ENCODE measurements at places on chromosomes 16 and 17.

GRCh38 chr17:49439305-49439672 is 24.6 kb upstream of the PHB1 start:
- no peak for DNase-seq

DNA sequence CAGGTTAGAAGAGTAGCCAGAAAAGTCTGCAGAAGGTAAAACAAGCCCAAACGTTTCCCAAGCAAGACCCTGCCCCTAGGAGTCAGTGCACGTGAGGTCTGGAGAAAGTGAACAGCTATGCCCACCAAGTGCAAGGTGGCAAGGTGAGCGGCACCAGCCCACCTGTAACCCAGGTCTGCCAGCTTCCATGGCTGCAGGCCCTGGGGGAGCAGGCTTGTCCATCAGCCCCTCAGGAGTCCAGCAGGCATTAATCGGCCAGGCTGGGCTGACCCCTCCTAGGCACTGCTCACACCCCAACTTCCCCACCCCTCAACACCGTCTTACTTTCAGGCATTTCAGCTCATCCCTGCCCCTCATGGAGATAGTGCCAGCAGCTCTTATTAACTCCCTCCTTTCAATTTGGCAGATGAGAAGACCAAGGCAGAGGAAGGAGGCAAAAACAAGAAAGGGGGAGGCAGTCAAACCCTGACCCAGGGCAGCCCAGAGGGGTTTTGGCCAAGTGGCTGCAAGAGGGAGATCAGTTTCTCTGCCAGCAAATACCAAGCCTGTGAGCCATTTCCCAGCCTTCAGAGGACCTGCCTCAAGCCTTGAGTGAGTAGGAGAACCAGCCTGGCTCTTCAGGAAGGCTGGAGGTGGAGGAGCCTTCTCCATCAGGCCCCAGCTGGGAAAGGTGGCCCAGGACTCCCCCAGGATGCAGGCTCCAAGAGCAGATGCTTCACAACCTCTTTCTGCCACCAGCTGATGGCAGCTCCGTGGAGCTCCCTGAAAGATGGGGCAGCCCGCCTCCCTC is 14.7 kb downstream of the BEAN1 start:
- no peak for DNase-seq

- DNase-seq: no peak
These were observed 90.6 kb downstream of the AMFR start for GRCh38 chr16:56334761-56335160.

GRCh38 chr16:10646228-10646580 is 48.5 kb downstream of the TEKT5 start:
- no peak for DNase-seq

GRCh38 chr16:58732545-58733247 is 1.4 kb downstream of the GOT2 start:
- no peak for DNase-seq

DNA sequence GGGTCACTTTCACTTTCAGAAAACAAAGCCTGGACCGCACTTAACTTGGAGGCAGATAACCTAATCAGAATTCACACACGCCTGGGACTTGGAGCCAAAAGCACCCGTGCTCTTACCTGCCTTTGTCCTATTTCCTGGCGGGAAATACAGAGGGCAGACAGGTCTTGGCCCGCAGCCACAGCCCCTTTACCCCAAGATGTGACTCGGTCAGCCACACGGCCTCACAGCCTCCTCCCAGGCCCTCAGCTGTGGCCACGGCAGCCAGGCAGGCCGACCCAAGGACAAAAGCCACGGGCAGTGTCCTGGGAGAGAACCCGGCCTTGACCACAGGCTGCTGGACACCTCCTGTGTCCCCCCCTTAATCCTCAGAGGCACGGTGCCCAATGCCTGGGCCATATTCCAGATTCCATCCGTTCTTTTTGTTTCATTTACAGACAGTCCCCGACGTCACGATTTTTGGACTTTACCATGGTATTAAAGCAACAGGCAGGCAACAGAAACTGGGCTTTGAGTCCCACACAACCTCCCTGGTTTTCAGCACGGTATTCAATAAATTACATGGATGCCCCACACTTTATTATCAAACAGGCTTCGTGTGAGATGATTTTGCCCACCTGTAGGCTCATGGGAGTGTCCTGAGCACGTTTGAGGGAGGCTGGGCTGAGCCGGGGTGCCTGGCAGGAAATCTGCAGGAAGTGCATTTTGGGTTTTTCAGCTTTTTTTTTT is 30.1 kb upstream of the GAA start:
- DNase-seq: no peak

- DNase-seq: no peak
These were observed 25.5 kb downstream of the CDK5R1 start for GRCh38 chr17:32512328-32512727.

DNA sequence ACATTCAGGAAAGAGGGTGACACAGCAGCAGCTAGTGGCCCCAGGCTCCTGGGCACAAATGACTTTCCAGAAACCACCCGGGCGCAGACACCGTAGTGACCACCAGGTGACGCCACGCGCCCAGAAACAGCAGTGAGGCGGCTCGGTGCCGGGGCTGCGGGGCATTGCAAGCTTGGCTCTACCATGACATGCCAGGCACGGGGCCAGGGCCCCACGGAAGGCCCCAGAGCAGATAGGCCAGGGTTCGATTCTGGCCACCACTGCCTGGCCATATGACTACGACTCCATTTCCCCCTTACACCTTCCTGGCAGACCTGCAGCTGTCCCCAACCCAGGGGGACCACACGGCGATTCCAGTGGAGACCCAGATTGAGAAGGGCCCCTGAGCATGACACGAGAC is 6.7 kb downstream of the RHBDF1 start:
- DNase-seq: peak; percentile 83

GRCh38 chr17:877630-878029 is 95.5 kb downstream of the MRM3 start:
- DNase-seq: no peak

DNA sequence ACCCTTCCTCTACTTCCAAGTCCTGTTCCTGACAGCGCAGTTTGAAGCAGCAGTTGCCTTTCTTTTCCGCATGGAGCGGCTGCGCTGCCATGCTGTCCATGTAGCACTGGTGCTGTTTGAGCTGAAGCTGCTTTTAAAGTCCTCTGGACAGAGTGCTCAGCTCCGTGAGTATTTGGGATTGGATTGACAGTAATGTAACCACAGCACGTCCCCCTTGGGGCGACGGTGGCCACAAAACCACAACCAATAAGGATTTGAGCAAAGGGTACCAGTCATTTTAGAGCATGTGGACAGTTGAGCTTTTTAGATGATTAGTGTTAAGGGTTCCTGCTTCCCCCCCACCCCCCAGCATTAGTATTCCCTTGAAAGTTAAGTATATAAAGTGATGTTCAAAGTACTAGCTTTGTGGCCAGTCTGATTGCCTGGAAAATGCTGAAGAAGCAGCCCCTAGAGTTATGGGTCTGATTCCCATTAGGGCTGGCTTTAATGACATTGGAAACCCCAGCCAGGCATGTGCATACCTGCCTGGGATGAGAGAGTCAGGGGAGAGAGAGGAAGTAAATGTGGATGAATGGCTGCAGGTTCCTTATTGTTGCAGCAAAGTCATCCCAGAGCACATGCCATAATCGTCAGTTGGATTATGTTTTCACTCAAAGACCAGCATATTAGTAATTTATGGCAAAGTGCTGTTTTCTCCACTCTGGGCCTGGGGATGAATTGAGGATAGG is 31.6 kb upstream of the SLC12A3 start:
- DNase-seq: no peak

DNA sequence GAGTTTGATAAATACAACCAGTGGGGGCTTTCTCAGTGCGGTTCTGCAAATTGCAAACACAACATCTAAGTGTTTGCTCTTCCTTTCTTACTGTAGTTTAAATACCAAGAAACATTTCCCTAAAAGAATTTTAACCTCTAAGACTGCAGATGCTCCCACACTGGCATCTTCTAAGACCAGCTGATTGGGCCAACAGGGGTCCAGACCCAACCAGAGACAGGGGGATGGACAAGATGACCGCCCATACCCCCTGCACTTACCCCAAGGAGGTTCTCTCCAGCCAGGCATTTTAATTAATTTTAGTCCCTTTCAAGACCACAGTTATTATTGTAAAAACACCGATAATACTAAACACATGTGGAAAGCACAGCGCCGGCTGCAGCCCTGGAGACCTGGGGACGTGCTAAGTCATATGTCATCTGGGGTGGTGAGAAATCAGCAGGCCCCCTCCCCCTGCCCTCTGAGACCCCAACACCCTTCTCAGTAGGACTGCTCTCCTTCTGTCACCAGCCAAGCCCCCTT is 242.3 kb downstream of the SOX9 start:
- DNase-seq: no peak

DNA sequence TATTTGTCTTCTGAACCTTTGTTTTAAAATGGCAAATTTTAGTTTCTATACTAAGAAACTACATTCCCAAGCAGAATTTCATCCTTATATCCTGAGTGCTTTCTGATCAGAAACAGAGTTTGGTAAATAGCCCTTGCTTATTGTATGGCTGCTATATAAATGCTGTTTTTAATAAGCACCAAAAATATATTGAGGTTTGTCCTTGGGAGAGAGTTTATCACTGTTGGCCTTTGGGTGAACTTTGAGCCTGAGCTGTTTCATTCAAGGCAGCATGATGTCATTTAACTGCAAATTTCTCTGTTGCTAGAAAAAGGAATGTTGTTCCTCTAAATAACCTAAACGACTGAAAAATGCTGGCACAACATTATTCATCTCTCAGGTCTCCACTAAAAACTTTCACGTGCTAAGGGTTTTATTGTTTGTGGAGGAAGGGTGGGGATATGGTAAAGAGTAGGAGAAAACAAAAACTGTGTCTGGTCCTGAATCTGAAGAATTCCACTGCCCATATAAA is 334.3 kb upstream of the TBX2 start:
- no peak for DNase-seq

DNA sequence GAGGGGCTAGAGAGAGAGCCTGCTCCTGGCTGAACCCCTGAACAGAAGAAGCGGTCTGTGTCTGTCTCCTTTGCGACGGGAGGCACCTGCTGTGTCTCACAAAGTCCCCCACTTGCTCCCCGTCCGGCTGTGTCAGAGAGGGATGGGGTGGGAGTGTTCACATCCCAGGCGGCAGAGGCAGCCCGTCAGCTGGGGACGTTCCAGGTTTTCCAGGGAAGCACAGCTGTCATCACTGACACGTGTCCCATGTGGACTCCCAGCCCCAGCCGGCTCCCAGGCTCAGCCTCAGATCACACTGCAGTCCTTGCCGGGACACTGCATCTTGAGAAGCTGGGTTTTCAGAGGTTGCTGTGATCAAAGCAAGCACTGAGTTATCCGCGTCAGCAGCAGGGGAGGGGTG is 1.6 kb downstream of the TELO2 start:
- DNase-seq: no peak

DNA sequence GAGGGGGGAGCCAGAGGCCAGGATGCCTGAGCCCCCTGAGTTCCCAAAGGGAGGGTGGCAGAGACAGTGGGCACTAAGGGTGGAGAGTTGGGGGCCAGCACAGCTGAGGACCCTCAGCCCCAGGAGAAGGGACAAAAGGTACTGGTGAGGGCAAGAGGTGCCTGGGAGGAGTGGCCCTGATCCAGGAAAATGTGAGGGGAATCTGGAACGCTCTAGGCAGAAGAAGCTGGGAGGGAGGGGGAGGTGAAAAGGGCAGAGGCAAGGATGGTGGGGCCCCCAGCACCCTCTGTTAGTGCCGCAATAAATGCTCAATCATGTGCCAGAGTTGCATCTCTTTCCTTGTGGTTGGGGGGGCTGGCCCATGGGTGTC is 1.1 kb downstream of the TCAP start:
- DNase-seq: no peak

DNA sequence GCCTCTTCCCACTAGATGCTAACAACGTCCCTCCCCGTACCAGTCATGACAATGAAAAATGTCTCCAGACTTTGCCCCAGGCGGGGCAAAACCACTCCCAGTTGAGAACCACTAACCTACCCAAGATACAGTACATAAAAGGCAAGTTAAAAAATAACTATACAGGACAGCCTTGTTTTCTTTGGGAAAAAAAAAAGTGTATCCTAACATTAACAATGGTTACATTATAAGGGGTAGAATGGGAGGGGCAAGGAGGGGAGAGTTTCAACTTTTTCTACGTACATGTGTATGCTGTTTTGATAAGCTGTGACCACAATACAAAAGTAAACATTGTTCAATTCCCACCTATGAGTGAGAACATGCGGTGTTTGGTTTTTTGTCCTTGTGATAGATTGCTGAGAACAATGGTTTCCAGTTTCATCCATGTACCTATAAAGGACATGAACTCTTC is 94.9 kb downstream of the TOX3 start:
- DNase-seq: no peak

- no peak for DNase-seq
These were observed 25.7 kb downstream of the CHD9 start for GRCh38 chr16:53080345-53081031.

DNA sequence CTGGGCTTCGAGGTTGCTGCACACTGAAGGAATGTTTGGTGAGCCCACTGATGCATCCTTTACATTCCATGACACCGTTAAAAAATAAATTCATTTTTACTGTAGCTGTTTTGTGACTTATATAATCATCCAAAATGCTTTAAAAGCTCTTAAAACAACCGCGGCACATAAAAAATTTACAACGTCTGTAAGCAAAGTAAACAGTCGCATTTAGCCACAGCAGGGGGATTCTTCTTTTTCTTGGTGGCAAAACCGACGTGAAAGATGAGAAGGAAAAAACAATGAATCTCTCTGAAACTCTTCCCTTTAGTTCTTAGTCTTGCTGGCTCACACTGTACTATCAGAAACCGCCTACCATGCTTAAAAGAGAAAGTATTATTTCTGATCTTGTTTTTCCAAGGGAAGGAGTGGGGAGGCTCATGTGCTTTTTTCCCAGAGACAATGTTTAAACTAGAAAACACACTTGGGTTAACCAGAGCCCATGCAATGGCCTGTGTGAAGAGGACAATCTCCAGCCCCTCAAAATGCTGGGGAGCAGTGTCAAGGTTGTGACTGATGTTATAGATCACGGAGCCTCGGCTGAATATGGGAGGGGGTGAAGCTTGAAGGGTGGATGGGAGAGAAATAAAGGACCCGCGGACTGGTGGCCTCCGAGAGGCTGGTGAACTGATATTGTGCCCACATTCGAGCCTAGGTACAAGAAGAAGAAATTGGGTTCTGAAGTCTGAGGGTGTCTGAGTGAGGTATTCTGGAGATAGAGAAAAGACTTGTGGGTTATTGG is 91.1 kb downstream of the IRF8 start:
- no peak for DNase-seq

GRCh38 chr17:77613627-77614026 is 344.9 kb upstream of the TNRC6C start:
- DNase-seq: no peak

Measured in CD4-positive, alpha-beta T cell treated with Interleukin-12 subunit alpha and Interleukin-12 subunit beta, for 1 hour (primary cell).